ENCODE measurements at places on chromosomes 3 and 15.

GRCh38 chr3:197197334-197197733 lies 101.1 kb downstream of the DLG1 start:
- no peak for DNase-seq

GRCh38 chr3:41521010-41521655 lies 321.8 kb downstream of the CTNNB1 start:
- DNase-seq, result no peak

DNA sequence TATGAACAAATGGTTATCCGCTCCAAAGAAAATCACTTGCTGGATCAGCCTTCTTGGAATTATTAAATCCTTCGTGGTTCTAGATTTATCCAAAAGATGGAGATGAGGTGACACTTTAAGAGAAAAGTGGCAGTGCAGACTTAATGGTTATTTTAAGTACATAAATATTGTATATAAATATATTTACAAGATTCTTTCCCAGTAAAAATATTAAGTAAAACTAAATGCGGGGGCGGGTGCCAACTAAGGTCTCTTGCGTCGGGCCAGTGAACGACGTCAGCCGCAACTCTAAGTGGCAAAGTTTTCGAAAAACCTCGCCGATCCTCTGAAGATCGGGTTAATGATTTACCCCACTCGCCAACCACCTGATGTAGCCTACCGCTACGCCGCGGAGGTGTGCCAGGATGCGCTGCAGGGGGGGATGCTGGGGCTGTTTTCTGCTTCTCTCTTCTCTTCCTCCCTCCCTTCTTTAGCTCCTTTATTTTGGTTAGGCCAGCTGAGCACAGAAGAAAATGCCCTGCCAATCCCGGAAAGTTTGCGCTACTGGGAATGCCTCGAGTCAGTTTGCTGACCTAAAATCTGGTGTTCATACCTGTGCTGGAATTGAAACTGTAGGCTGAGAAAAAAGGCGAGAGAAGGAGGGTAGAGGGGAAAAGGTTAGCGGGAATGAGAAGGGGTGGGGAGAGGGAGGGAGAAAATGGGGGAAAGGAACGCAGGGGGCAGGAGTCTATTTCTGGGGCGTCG lies 7.6 kb upstream of the FOXB1 start:
- no peak for DNase-seq

DNA sequence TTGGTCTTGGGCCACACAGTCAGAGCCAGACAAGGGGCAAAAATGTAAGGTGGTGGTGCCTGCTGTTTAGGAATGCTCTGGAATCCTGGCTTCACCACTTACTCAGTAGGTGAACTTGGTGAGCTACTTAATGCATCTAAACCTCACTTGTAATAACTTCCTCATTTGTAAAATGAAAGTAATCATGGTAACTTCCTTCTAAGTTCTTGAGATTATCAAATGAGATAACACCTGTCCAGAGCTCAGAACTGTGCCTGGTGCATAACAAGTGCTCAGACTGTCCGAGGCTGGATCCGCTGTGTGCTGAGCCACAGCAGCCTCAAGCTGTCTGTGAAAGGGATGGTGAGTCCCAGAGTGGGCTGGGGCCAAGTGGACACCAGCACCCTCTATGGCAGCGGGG lies 62.8 kb upstream of the KY start:
- DNase-seq, result no peak

GRCh38 chr3:82048711-82049110 lies 287.3 kb upstream of the GBE1 start:
- no peak for DNase-seq

GRCh38 chr3:74363346-74363745 lies 251.1 kb downstream of the CNTN3 start:
- DNase-seq, result no peak

GRCh38 chr3:144162042-144162441 lies 190.4 kb downstream of the DIPK2A start:
- no peak for DNase-seq

GRCh38 chr3:195247863-195248189 lies 23.1 kb downstream of the XXYLT1 start:
- DNase-seq, result no peak

GRCh38 chr3:106839576-106840280 lies 537.5 kb upstream of the CCDC54 start:
- DNase-seq, result no peak

DNA sequence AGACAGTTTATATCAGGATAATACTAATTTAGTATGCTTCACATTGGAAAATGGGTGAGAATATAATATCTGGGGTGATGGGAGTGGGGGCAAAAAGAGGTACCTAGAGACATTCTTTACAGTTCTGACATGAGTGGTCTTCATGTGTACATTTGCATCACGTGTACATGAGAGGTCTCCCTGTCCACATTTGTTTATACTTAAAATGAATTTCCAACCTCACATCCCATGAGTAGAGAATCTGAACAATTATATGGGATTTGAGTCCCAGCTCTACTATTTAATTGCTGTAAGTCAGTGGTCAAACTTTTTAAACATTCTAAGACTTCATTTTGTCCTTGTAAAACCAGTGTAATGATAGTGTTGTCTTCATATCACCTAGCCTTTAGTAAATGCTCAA lies 408.4 kb downstream of the NAALADL2 start:
- no peak for DNase-seq

DNA sequence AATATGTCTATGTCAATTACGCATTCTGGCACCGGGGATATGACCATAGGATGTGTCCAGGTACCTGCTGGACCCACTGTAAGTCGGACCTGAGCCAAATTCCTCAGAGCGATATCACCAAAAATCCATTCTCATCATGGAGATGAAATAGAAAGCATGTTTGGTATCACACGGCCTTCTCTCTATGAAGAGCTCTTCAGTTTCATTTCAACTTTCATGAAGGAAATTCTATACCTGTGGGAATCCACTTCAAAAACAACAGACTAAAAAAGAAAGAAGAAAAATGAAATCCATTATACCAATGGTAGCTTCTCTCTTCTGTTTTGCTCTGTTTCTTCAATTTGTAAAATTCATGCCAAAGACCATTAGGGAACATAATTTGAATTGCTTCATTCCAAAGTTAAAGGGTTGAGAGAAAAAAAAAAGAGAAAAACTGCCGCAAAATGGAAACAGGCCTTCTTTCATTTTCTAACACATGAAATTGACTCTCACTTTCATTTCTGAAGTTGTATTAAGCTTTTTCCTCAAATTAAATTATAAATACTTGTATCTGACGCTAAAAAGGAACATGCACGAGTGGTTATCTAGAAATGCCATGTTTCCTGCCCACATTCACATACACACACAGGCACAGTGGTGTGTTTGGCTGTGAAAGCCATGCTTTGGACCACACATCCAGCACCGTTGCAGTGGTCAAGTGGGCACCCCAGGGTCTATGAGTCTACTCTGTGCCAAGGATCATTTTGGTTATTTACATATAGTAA lies 46.9 kb upstream of the DIPK2A start:
- no peak for DNase-seq

DNA sequence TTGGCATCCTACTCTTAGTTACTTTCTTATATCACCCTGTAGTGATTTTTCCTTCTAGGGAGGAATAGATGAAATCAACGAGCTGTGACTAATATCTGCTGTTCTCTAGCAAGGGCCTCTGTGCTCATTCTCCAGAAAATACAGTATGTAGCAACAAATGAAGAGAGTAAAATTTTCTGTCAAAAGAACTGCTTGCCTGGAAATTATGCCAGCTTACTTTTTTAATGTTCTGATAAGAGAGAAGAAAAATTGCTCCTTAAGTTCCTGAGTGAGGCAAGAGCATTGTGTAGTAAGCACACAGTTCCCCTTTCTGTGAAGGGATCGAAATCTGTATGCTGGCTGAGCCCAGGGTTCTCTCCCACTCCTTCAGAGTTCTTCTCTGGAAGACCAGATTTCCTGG lies 51.4 kb upstream of the GK5 start:
- no peak for DNase-seq

DNA sequence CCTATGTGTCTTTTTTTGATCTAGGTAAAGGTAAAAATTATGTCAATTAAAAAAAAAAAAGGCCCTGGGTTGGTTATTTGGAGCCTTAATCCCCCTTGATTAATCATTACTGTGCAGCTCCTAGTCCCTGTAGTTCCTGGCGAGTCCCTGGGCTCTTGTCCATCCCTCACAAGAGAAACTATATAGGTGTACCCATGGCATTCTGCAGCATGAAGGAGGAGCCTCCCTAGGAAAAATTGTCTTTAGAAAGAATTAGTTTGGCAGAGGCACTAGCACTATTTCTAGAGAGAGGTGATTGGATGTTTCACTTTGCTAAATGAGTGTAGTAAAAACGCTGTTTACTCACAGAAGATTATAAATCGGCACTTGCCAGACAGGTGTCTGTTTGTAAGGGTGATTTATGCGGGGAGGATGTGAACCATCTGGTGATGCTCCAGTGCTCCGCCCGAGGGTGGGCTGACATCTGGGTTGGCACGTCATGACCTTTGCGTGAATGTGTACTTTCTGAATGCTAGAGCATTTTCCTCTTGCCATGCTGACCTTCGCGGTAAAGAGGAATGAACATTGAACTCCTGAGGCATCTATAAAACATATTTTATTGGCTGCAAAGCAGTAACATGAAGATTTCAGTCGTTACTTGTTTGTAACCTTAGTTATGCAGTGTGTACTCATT lies 12.6 kb downstream of the PLCL2 start:
- no peak for DNase-seq

GRCh38 chr3:72595376-72595775 lies 252.9 kb downstream of the SHQ1 start:
- no peak for DNase-seq

DNA sequence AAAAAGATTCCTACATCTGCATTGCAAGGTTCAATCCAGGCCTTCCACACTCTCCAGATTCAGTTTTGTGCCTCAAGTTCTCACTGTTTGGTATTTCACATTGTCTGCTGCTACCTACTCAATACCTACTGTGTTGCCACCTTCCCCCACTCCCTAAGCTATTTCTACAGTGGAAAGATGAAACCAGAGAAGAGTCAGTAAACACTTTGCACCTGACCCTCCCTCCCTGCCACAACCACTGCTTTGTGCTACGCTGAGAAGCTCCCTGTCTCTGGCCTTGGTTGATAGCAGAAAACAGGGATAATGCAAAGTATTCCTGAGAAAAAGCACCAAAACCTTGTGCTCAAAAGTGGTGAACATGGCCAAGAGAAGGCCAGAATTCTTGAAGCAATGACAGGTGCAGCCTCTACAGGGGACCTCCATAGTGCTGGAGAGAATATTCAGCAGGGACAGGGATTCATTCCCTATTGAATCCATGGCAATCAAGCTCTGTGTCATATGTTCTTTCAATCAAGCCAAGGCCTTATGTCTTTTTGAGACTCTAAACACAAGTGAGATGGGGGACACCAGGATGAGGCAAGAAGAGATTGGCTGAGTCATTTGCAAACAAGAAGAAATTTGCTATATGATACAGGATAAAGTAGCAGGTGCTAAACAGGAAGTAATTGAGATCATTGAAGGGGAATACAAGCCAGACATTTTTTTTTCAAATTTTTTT lies 83.5 kb upstream of the LIPC start:
- DNase-seq, result no peak

- no peak for DNase-seq
Measured at GRCh38 chr15:99151156-99151555, 46.3 kb downstream of the SYNM start.

- peak; percentile 18 for DNase-seq
Measured at GRCh38 chr3:112734736-112735350, 93.9 kb upstream of the CCDC80 start.

DNA sequence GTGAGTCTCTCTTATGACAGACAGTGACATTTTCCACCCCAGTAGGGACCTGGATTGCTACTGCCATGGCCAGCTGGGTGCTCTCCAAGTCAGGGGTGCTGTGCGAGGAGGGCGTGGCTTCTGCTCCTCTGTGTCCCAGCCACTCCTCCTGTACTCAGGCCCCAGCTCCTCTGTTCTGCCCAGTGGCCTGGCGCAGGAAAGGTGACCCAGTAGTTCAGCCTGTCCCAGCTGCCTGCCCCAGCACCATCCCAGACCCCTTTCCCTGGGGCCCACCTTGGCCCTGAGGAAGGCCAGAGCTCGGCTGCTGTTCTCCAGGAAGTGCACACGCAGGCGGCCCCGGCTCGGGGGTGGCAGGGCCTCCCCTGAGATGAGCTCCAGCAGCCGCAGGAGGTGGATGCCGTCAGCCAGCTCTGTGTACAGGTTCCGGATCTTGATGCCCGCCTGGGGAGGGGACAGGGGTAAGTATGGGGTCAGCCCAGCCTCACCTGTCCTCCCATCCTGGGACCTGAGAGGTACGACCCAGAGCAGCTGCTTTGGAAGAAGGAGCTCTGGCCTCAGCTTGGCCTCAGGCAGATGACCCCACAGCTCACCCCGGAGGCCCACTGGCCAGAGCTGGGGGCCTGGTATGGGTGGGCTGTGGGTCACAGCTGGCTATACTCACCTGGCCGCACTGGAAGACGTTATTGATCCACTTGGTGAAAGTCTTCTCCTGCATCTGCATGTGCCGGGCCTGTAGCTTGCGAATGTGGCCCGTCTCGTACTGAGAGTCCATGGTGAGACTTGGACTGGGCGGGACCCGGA lies 1.0 kb downstream of the SPTBN5 start:
- peak; percentile 18 for DNase-seq

DNA sequence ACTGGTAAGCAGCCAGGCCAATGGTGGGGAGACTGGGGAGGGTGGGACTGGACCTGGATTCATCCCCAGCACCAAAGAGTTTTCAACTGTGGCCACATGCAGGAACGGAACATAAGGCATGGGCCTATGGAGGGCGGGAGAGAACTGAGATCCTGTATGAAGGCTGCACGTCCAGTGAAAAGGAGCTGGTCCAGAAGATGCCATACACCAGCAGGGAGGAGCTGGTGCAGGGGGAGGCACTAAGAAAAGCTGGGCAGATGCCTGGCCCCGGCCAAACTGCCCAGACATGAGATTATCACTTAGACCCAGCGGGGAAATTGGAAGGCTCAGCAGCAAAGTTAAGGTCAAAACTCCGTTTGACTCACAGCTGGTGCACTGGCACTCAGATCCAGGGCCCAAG lies 58.1 kb upstream of the MCF2L2 start:
- no peak for DNase-seq
